ENCODE measurements at places on chromosomes 4 and X. TPM values are rescaled to one million over a fixed set of nuclear protein-coding genes. Genes with fewer than 3 reads are reported as not detected.

GRCh38 chr4:144174401-144175067, 34.0 kb upstream of the GYPA start:
- peak; percentile 69 for DNase-seq

DNA sequence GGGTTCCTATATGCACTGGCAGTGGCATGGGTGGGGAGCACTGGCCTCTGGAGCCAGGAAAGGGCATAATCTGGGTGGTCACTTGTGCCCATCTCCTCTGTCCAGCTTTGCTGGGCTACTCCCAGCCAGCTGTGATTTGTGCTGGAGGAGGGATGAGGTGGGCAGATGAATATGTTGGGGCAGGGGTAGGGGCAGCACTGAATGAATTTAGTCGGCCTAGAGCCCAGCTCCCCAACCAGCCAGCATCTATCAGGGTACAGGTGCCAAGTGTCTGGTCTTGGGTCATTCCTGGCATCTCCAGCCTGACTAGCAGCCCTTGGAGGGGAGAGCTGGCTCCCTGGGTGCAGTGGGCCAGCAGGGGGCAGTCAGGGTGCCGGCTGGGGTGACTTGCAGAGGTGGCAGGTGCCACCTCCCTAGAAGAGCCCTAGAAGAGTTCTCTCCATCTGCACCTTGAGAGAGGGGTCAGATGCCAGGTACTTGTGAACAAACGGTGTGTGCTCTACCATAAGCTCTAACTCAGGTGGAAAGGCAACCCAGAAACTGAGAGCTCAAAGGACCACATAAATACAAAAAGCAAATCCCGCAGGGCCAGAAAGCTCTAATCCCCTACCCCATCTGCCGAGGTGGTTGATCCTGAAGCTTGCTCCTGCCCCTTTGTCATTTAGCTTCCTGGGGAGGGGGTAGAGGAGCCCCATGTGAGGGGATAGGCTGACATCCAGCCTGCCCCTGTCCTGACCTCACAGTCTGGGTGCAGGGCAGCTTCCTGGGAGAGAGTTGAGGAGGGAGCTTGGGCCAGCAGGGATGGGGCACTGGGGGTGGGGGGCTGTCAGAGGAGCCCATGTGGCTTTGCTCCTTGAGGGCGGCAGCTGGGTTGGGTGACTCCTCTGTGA, 2.2 kb downstream of the SORCS2 start:
- DNase-seq: no peak

- peak; percentile 21 for DNase-seq
These were observed 41.4 kb downstream of the CLCN3 start for GRCh38 chr4:169661761-169662160.

DNA sequence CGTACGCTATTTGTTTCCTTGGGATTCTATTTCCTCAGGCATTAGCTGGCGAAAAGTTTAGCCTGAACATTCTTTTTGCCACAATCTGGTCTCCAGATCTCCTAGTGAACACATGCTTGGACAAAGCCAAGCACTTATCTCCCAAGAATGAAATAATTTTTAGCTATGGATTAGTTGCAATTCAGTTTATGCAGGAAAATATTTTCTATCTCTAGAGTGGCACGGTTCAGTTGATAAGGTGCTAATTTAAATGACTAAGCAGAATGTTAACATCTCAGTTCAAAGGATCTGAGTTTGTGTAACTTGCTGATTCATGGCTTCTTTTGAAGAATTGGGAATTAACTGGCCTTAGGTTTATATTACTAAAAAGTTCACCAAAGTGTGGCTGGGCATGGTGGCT, 58.1 kb upstream of the JADE1 start:
- DNase-seq: peak; percentile 57

GRCh38 chr4:178823673-178824295, 1381.5 kb upstream of the AGA start:
- DNase-seq: no peak

GRCh38 chrX:119010491-119010890, 36.1 kb downstream of the LONRF3 start:
- no peak for DNase-seq

FHDC1 gene
- 3.6 TPM for total RNA-seq

F11 gene
- total RNA-seq: not detected

BST1 gene
- total RNA-seq: 8.7 TPM

All from renal cortical epithelial cell (primary cell).